ENCODE measurements at places on chromosomes 1 and 21. TPM values are rescaled to one million over a fixed set of nuclear protein-coding genes. Genes with fewer than 3 reads are reported as not detected.

The LRRC71 gene
- total RNA-seq, result not detected

The MAP7D1 gene
- total RNA-seq, result 69.2 TPM

The FLAD1 gene
- 24.3 TPM for total RNA-seq

The THEM5 gene
- not detected for total RNA-seq

The ARF1 gene
- 378 TPM for total RNA-seq

The TCEA3 gene
- total RNA-seq, result 26.8 TPM

The FCRL6 gene
- not detected for total RNA-seq

The KDF1 gene
- 16.9 TPM for total RNA-seq

The CD1B gene
- not detected for total RNA-seq

The CHRNB2 gene
- total RNA-seq, result 0.73 TPM

The OR2L2 gene
- total RNA-seq, result not detected

GRCh38 chr1:3485016-3485415, 30.6 kb downstream of the ARHGEF16 start:
- DNase-seq, result no peak

DNA sequence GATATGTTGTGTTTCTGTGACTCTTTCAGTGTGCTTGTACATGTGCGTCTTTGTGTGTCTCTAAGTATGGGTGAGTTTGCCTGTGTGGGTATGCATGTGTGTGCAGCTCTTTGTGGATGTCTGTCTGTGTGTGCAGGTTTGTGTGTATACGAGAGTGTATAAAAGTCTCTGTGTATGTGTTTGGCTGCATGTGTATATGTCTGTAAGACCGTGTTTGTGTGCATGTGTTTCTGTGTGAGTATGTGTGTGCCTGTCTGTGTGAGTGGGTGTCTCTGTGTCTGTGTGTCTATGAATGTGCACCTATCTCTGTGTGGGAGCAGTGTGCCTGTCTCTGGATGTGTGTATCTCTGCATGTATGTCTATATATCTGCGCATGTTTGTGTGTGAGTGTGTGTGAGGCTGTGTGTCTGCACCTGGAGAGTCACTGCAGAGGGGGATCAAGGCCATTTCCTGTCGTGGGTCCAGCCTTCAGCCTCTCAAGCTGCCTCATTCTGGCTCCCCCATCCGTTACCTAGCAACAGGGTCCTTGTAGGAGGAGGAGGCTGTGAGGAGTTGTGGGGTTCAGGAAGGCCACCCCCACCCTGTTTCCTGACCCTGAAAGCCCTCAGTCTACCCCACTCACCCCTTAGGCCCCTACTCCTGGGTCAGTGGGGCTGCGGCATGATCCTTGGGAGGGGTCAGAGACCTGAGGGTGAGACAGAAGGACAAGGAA, 10.4 kb downstream of the FGR start:
- DNase-seq, result no peak

DNA sequence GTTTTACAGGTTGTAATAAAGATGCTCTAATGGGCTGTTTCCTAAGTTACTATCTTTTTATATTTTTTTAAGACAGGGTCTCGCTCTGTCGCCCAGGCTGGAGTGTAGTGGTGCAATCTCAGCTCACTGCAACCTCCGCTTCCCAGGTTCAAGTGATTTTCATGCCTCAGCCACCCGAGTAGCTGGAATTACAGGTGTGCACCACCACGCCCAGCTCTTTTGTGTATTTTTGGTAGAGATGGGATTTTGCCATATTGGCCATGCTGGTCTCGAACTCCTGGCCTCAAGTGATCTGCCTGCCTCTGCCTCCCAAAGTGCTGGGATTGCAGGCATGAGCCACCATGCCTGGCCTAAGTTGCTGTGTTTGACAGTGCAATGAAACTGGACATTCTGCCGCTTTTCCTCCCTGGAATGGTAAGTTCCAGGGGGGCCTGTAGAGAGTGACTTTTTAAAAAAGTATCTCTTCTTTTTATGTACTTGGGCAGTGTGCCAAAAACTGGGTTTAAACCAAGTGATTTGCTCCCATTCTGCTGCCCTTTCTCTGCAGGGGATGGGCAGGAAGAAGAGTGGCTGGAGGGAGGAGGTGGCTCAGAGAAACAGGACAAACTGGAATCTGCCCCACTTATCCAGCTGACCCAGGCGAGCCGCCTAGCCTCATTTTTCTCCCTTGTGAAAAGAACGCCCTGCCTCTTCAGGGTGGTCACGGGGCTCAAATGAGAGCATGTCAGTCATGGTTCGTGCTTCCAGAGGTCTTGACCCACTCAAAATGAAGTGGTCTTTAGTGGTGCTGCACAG, 2.3 kb downstream of the SLC37A1 start:
- DNase-seq, result peak; percentile 96

DNA sequence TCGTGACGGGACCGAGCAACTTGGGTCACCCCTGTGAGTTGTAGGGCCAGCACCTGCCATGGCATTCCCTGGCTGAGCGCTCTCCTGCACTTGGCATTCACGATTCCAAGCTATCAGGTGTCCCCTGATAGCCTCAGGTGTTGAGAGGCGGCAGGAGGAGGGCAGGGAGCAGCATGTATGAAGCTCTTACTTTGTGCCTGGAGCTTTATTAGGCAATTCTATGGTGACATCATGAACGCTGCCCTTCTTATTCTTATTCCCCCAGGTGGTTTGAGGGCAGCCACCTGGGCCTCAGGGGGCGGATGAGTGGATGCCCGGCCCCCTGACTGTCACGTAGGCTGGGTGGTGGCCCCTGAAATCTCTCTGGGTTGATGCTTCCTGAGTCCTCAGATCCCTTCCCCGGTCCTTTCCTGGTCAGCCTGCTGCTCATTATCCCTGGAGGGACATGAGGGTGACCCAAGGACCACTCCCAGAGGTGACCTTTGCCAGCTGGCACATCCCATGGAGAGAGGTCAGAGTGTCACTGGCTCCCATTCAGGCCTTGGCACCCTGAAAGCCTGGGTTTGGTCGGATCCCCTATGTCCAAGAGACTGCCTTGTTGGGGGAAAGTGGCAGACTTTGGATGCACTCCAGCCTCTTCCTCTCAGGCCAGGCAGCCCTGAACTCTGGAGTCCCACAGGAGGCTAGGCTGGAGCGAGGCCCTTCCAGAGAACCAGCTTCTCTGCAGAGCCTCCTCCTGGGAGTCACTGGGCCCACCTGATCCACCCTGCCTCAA, 51.9 kb downstream of the SPSB1 start:
- DNase-seq, result no peak

GRCh38 chr21:46256501-46256994, 28.0 kb upstream of the LSS start:
- DNase-seq, result no peak

- DNase-seq, result no peak
Measured at GRCh38 chr1:4754816-4755215, 100.4 kb downstream of the AJAP1 start.

GRCh38 chr1:36822648-36823047, 211.7 kb downstream of the GRIK3 start:
- no peak for DNase-seq

GRCh38 chr1:182771187-182771984, 18.2 kb upstream of the NPL start:
- DNase-seq, result no peak

GRCh38 chr1:202144402-202145067, at the start of gene ARL8A:
Gene ARL8A, minus strand, starts transcription at chr1:202144737. Its CDS starts 165 bp downstream, at chr1:202144572.
- peak; percentile 71 for DNase-seq

DNA sequence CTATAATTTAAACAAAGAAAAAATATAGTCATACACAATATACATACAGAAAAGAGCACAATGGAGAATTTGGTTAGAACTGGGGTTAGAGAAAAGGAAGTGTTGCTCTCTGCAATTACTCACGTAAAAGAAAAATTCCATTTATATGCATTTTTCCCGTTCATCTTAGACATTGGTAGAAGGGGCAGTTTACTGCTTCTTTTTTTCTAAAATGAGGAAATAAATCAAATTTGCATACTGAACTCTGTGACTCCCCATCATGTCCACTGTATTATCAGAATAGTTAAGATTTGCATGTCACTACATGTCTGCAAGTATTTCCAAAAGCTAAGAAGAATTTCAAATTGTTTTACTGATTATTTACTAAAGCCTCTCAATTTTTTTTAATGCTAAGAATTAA, 44.1 kb upstream of the C1orf105 start:
- DNase-seq, result no peak

DNA sequence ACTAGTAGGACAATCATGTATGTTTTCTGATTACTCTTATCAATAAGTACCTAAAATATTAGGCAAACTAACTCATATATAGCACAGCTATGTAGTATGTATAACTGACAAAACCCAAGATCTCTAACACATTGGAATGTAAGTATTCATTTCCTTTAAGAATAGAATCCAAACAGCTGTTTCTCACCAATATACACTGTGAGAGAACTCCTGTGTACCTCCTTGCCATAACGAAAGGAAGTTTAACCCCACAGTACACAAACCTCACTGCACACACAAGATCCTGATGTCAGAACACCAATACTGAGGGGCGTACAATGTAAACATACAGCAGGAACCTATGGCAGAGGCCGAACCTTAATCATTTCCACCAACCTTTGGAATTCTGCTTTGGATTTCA, 113.0 kb downstream of the SMYD3 start:
- DNase-seq, result no peak

DNA sequence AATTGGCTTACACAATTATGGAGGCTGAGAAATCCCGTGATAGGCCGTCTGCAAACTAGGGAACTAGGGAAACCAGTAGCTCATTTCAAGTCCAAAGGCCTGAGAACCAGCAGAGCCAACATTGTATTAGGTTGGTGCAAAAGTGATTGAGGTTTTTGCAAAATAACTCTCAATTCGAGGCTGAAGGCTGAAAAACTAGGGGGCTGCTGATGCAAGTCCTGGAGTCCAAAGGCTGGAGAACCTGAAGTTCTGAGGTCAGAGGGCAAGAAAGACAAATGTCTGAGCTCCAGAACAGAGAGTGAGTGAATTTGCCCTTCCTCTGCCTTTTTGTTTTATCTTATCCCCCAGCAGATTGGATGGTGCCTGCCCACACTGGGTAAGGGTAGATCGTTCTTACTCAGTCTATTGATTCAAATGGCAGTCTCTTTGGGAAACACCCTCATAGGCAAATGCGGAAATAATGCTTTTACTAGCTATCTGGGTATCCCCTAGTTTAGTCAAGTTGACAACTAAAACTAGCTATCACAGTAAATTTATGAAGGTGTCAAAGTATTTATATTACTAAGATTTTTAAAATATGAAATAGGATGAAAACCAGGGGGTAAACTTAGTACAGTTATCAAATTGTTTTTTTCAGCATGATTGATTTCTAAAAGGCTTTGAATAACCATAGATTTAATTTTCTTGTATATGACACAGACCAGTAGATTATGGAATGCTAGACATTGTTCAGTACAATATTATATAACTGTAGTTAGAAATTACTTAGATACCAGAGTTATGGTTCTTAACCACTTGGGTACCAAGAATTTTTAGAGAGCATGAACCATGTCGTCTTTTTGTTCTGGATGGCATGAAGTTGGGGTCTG, 15.4 kb downstream of the RABGAP1L start:
- DNase-seq, result no peak

- DNase-seq, result no peak
Measured at GRCh38 chr1:172916116-172916515, 134.6 kb downstream of the TNFSF18 start.

DNA sequence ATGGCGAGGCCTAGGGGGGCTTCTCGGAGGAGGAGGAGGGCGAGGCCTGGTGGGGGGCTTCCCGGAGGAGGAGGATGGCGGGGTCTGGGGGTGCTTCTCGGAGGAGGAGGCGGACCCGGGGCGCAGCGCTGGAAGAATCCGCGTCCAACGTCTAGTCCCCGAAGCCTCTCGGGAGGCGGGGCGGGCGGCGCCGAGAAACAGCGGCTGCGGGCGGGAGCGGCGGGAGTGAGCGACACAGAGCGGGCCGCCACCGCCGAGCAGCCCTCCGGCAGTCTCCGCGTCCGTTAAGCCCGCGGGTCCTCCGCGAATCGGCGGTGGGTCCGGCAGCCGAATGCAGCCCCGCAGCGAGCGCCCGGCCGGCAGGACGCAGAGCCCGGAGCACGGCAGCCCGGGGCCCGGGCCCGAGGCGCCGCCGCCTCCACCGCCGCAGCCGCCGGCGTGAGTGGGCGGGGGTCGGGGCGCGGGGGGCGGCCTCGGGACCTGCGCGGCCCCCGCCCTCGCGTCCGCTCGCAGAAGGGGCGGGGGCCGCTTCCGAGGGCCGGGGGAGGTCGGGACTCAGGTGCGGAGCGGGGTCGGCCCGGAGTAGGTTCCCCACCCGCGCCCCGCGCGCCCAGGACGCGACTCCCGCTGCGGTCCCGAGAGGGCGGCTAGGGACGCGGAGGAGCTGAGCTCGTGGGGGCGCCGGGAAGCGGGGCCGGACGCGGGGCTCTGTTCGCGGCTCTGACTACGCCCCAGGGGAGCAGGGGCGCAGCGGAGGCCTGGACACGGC, at the start of gene KLHL17:
Gene KLHL17 (plus strand): TSS at position 222 of the 769 bp plus-strand sequence. CDS start 110 bp downstream, at position 332.
- DNase-seq, result peak; percentile 70

- DNase-seq, result no peak
Measured at GRCh38 chr1:240965581-240966091, 353.7 kb upstream of the GREM2 start.

GRCh38 chr1:163922743-163923201, 601.0 kb downstream of the NUF2 start:
- no peak for DNase-seq

DNA sequence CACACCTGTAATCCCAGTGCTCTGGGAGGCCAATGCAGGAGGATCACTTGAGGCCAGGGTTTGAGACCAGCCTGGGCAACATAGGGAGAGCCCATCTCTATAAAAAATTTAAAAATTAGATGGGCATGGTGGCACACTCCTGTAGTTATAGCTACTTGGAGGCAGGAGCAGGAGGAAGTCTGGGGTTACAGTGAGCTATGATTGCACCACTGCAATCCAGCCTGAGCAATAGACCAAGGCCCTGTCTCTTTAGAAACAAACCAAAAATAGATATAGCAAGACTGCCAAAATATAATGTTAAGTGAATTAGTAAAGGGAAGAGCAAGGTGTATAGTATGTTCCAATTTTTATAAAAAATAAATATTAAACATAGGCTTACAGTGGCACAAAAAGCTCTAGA, 28.8 kb downstream of the PLEKHO1 start:
- DNase-seq, result no peak
